Calu3 (cell line): ENCODE measurements at places on chromosomes 11 and 22. TPM values are rescaled to one million over a fixed set of nuclear protein-coding genes. Genes with fewer than 3 reads are reported as not detected.

GRCh38 chr22:36778020-36778419 lies 2.1 kb upstream of the IFT27 start:
- H3K4me3 ChIP-seq, result no peak overlapping the region
- no peak overlapping the region for H3K27ac ChIP-seq
- DNase-seq, result no peak
- H3K4me1 ChIP-seq, result peaks cover 6% of the 10 kb centered on the region

PHLDB1 gene
- 30.3 and 37.1 TPM in 2 replicates for total RNA-seq

- DNase-seq, result no peak
- H3K27ac ChIP-seq, result no peak overlapping the region
- no peaks in the 10 kb centered on the region for H3K36me3 ChIP-seq
- H3K4me3 ChIP-seq, result no peak overlapping the region
Observed at GRCh38 chr22:49670456-49671330, 157.0 kb downstream of the BRD1 start.

SLC22A8 gene
- not detected in 2 replicates for total RNA-seq

DNA sequence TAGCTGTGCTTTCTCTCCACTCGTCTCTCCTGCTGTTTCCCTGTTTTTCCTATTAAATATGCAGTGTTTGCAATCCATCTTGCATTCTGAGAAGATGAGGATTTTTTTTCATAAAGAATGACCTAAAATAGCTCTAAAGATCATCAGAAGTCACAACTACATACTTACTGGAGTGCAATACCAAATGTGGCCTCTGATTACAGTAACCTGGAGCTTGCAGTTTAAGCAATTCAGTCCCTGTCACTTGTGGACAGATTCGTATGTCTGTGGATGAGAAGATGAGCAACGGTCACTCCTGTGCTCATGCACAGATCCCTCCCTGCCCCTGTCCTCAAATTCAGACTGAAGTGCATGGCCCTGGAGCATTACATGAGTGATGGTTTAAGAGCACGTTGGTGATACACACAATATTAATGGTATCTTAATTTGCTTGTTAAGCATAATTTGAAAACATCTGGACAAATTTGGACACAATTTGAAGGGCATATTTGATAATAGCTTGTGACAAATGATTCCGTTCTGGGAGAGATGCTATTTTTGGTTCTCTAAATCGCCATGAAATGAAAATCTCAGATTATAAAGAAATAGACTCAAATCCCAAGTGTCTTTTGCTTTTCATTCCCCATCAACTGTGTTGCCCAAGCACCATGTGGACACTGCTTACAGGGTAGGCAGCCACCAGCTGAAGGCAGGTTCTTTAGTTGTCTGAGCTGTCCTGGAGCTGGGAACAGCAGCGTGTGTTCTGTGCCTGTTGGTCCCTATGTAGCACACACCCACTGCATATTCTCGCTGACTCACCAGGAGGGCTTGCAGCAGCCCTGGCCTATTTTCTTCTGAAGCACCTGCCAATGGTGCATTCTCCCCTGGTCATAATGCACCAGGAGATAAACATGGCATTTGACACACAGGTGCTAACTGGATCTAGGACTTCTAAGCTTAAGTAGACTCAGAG lies 32.6 kb upstream of the PRAME start:
- H3K36me3 ChIP-seq, result no peaks in the 10 kb centered on the region
- H3K27me3 ChIP-seq, result peaks cover 79% of the 10 kb centered on the region
- no peak overlapping the region for H3K27ac ChIP-seq
- H3K4me3 ChIP-seq, result no peak overlapping the region

DNA sequence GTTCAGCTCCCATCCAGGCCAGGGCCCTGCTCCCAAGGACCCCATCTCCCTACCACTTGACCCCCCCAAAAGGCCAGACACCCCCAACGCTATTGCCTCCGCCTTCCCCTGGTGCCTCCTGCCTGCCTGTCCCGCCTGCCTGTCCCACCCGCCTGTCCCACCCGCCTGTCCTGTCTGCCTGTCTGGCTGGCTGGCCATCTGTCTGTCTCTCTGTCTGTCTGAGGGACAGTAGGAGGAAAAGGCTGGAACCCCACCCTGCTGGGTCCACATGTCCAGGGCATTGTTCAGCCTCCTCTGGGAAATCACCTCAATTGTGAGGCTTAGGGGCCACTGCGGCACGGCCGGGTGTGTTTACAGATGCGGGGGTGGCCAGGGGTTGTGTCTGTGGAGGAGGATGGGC lies 25.3 kb upstream of the CBX7 start:
- H3K4me3 ChIP-seq, result no peak overlapping the region
- DNase-seq, result no peak
- H3K27ac ChIP-seq, result no peak overlapping the region
- peaks cover 25% of the 10 kb centered on the region for H3K36me3 ChIP-seq
- no peaks in the 10 kb centered on the region for H3K27me3 ChIP-seq

NPAS4 gene
- total RNA-seq, result not detected in 2 replicates

KRTAP5-11 gene
- total RNA-seq, result not detected in 2 replicates
